ENCODE measurements at places on chromosomes 3 and 15. TPM values are rescaled to one million over a fixed set of nuclear protein-coding genes. Genes with fewer than 3 reads are reported as not detected.

Gene ALPK3
- 69.8 TPM for total RNA-seq

Gene FOXB1
- total RNA-seq = not detected

Gene GUCA1C
- not detected for total RNA-seq

Gene CAMK1
- 25.2 TPM for total RNA-seq

Gene PCLAF
- 28.7 TPM for total RNA-seq

Gene SNRPN
- total RNA-seq = 113 TPM

Gene FILIP1L
- 30.1 TPM for total RNA-seq

Gene CISH
- total RNA-seq = 0.33 TPM

Gene GRIP2
- total RNA-seq = not detected

Gene GASK1A
- total RNA-seq = 0.10 TPM

Gene SERPINI1
- total RNA-seq = 0.33 TPM

Gene GRK7
- total RNA-seq = not detected

Gene VEPH1
- total RNA-seq = 210 TPM

Gene CHRNA5
- 6.9 TPM for total RNA-seq

Gene XYLB
- 3.5 TPM for total RNA-seq

Gene DHFR2
- 2.4 TPM for total RNA-seq

Gene SPPL2A
- total RNA-seq = 84.5 TPM

Gene DGKG
- 0.29 TPM for total RNA-seq

Gene U2SURP
- 98.0 TPM for total RNA-seq

Gene TGM5
- total RNA-seq = not detected

Data from vein endothelial cell (primary cell).